Stimulated activated CD8-positive, alpha-beta memory T cell treated with anti-CD3 and anti-CD28 coated beads, Interleukin-4, amount 100 ng/mL, for 4 hours (primary cell): ENCODE measurements at places on chromosomes 16 and 17.

- no peak for DNase-seq
These were observed 81.8 kb downstream of the VAT1L start for GRCh38 chr16:77869997-77870813.

DNA sequence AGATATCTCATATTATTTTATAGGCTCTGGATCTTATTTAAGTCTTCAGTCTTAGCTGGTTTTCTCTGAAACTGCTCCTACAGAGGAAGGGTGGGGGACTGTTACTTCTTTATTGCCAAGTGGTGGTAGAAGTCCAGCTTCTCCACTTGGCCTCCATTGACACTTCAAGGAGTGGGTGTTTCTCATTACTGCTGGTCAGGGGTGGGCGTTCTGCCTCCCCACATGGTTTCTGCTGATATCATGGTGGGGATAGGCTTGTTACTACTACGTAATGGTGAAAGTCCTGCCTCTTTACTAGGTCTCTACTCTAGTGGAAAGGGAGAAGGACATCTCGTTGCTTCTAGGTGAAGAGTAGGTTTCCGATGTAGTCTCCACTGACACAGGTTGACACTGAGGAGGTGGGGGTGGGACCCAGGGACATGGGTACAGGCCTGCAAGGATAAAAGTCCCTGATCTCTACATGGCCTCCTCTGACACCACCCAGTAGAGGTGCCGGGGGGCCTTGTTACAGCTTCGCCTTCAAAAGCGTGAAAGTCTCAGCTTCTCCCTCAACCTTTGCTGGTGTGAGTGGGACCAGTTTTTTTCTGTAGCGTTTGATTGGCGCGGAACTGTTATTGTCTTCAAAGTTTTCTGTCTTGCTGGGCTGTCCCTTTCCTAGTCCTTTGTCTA, 20.3 kb downstream of the PRAC1 start:
- no peak for DNase-seq

GRCh38 chr17:16254773-16255400, 37.9 kb downstream of the PIGL start:
- DNase-seq, result no peak

DNA sequence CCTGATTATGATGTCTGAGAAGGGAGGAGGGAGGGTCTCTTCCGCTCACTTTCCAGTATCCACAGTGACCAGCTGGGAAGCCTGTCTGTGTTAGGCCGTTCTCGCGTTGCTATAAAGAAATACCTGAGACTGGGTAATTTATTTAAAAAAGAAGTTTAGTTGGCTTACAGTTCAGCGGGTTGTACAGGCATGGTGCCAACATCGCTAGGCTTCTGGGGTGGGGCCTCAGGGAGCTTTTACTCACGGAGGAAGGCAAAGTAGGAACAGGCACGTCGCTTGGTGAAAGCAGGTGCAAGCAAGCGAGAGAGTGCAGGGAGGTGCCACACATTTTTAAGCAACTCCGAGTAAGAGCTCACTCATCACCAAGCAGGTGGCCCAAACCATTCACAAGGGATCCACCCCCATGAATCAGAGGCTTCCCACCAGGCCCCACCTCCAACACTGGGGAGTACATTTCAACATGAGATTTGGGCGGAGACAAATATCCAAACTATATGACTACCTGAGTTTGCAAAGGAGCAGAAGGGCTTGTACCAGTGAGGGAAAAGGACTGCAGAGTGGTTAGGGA, 137.5 kb downstream of the CCDC182 start:
- DNase-seq, result no peak

GRCh38 chr17:81437191-81437651, 42.0 kb downstream of the BAHCC1 start:
- DNase-seq, result no peak

DNA sequence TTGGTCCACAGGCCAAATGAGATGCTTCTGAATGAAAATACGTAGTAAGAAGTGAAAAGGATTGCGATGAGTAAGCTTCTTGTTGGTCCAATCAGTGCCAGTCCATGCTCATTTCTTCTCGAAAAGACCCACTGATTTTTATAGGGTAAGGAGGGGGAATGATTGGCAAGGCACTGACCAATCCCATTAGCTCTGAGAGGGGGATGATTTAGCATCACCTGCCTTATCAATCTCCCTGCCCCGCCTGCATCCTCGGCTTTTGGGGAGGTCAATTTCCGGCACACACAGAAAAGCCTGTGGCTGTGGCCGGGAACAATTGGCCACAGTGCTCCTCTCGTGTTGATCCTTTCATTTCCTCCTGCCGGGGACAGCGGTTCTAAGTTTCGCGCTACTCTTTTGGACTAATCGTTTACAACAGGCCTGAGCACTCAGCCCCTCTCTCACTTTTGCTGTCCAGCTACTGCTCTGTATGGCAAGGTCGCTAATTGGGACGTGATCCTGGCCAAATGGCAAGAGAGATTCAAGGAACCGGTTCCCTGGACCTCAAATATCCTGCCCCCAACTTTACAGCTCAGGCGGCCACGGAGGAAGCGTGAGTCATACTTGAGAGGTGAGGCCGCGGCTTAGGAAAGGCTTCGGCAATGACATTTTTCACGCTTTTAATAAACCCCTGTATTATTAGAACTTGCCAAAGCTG, 43.1 kb downstream of the TBX4 start:
- no peak for DNase-seq

- no peak for DNase-seq
These were observed 450.0 kb downstream of the HS3ST3B1 start for GRCh38 chr17:14750866-14751265.

DNA sequence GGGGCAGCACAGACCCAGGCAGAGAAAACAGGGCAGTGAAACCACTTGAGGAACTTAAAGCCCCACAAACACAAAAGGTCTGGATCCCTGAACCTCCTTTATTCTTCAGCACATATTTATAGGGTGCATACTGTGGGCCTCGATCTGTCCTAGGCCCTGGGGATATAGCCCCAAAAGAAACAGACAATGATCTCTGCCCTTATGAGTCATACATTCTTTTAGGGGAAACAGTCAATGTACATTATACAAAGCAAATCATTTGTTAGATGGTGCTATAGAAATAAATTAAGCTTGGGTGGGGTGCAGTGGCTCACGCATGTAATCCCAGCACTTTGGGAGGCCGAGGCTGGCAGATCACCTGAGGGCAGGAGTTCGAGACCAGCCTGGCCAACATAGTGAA, 10.0 kb upstream of the HES7 start:
- DNase-seq, result no peak

DNA sequence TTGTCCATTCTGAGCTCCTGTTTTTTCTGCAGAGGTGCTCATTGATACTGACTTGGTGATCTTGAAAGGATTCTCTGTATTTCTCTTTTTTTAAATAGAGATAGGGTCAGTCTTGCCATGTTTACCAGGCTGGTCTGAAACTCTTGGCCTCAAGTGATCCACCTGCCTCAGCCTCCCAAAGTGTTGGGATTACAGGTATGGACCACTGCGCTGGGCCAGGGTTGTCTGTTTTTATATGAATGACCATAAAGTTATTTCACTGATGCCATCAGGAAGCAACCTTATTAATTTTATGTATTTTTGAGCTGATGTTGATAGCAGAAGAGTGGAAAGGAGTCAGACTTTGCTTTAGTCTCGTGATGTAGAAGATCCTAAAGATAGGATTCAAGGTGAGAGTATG, 35.7 kb upstream of the METTL9 start:
- DNase-seq, result no peak

- no peak for DNase-seq
These were observed 77.7 kb downstream of the MRM3 start for GRCh38 chr17:859824-860195.

- no peak for DNase-seq
These were observed 4.5 kb downstream of the PLLP start for GRCh38 chr16:57279780-57280638.

DNA sequence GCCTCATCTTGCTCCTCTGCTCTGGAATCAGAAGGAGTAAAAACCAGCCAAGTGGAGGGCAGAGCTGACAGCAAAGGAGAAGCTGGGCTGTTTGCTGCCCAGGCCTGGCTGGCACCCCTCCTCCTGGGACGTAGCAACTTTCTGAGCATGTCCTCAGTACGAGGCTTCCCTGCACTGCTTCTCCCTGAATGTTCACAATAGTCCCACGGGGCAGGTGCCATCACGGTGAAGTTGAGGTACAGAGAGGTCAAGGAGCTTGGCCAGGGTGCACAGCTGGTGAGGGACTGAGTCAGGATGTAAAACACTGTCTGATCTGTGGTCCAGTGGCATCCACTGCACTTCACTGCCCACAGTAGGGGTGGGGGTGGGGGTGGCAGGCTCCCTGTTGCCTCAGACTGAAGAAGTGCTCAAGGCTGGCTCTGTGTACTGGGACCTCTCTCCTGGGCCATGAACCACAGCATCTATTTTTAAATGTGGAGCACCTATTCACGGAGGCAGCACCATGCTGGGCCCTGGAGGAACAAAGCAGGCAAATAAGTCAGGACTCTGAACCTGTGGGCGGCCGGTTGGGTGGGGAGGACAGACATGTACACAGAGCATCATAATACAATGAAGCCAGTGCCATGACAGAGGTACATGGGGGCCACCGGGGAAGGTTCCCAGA, 369.5 kb downstream of the SEC14L1 start:
- no peak for DNase-seq

- DNase-seq, result no peak
These were observed 1.7 kb downstream of the PPM1D start for GRCh38 chr17:60601447-60602384.

- no peak for DNase-seq
These were observed 74.1 kb upstream of the TBX2 start for GRCh38 chr17:61325382-61326073.

DNA sequence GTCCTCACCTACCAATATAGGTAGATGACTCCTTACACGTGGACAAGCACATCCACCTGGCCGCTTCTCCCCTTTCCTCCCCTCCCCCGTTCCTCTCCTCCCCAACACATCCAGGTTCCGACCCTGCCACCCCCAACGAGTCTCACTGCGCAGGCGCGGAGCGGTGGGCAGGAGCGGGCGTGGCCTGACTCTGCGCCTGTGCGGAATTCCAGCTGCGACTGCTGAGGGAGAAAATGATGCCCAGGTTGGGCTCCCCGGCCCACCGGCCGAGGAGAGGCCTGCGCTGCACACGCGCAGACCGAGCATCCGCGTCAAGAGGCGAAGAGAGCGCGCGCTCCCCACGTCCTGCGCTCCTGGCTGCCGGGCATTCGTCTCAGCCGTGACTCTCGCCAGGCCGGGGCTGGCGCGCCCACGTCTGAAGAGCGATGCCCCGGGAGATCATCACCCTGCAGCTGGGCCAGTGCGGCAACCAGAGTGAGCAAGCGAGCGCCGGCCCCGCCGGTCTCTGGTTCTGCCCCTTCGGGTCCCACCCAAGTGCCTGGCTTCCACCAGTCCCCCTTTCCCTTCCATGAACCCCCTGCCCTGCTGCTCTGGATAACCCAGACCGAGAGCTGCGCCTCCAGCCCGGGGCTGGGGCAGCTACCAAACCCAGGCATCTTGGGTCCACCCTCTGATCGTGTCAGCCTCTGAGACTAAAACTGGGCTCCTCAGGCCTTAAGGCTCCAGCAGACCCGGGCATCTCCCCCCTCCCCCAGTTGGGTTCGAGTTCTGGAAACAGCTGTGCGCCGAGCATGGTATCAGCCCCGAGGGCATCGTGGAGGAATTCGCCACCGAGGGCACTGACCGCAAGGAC, at the start of gene TUBG2:
TSS of gene TUBG2 (plus strand) at position 206 of the 853 bp plus-strand sequence. CDS start at position 426, 220 bp downstream.
- peak; percentile 60 for DNase-seq

GRCh38 chr17:49878931-49879904, 31.3 kb upstream of the TAC4 start:
- no peak for DNase-seq

- peak; percentile 20 for DNase-seq
These were observed 32.1 kb upstream of the JPT2 start for GRCh38 chr16:1645914-1646525.

DNA sequence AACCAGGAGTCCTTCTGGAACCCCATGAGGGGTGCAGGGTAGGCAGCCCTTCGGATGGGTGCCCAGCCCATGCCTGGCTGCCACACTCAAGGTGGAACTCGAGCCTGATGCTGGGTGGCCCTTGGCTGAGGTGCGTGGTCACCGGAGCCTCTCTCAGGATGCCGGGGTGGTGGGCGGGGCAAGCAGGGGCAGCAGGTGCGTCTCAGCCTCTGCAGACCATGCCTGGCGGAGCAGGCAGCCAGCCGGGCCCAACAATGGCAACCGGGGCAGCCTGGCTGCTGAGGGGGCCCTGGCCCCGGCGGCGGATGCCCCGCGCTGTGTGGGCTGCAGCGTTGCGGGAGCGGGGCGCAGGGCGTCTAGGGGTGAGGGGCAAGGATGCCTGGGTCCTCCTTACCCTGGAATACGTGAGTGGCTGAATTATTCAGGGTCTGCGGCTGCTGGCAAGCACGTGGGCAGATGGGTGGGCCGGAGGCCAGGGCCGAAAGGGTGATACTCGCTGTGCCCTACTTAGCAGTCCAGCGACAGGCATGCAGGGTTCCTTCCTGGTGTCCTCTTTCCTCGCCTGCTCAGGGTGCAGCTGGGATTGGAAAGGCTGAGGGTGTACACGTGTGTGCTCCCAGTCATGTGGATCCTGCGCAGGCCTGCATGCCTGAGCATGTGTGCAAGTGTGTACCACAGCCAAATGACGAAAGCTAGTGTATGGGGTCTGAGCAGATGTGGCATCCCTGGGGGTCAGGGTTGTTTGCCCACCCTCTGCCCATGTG, 14.6 kb downstream of the MYO15A start:
- DNase-seq, result no peak

DNA sequence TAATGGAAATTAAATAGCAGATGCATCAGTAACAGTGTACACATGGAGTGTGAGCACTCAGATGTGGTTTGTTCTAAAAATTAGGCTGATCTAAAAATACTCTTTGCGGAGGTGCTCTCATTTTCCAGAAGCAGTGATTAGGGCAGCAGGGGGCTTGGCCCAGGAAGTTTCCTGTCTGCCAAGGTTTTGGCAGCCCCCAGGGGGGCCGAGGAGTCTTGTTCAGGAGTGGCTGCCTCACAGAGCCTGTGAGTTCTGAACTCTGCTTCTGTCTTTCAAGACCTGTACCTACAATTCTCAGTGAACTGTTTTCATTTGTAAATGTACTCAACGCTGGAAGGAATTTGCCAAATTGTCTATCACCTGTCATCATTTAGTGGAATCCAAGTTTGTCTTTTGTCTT, 388.4 kb upstream of the CDH11 start:
- DNase-seq, result no peak
